ENCODE measurements at places on chromosomes 5 and 9. TPM values are rescaled to one million over a fixed set of nuclear protein-coding genes. Genes with fewer than 3 reads are reported as not detected.
A peak's percentile ranks its signal among the peaks of the same experiment; 100 is the strongest.

DNA sequence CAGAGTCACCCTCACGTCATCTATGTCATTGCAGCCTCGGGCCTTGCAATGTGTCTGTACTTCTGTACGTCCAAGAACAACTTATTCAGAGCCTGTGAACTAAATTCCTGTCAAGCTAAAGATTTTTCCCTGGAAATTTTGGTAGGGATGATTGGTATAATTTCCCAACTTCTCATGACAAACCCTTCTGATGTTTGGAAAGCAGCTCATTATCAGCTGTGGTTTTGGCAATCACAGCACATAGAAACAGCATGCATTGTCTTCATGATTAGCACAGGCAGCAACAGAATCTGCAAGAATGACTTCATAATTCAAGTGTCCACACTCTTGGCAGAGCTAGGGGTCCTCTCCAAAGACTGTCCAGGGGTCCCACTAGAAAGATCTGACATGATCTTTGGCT, 49.5 kb downstream of the APBA1 start:
- DNase-seq: no peak

GRCh38 chr9:126673689-126674364, 60.1 kb downstream of the LMX1B start:
- no peak for DNase-seq

The PCDHGB6 gene
- total RNA-seq: 3.6 TPM

The ZFP37 gene
- 0.68 TPM for total RNA-seq

The ZSWIM6 gene
- 22.5 TPM for total RNA-seq

DNA sequence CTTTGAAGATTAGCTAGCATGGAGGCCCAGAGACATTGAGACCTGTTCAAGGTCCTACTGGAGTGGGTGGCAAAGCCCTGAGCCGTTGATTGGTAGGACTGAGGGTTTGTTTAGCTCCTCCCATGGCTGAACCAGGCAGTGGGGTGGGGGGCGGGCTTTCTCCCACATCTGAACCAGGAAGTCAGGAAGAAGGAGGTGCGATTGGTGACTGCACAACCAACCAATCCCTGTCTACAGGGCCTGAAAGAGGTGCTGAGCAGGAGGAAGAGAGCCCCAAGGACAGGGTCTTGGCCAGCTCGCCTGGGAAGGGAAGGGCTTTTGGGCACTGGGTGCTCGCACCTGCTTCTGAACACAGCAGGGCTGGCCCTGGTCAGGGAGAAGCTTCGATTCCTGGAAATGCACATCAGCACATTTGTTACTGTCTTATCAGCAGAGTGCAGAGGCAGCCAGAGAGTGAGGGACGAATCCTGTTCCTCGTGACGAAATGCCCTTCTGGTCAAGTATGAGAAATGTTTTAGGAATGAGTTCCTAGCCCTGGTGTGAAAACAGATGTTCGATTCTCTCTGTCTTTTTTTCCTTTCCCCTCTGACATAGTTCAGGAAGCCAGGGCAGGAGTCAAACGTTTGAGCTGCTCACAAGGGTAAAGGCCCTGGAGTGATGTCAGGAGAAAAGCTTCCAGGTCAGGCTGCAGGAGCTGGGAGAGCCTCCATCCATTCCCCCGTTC, 294.8 kb upstream of the KLF4 start:
- DNase-seq: no peak

DNA sequence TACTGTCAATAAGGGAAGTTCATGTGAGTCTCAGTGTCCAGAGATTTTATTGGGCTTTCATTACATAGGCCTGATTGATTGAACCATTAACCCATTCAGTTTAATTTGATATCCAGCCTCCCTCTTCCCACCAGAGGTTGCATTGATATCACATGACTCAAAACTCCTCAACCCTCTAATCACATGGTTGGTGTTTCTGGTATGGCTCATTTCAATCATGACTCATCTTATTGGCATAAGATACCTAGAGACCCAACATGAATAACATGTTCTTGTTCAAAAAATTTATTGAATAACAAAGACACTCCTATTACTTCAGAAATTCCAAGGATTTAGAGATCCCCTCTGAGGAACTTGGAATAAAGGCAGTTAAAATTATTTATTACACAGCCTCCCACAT, 982.2 kb downstream of the TLE1 start:
- DNase-seq: peak; percentile 66

DNA sequence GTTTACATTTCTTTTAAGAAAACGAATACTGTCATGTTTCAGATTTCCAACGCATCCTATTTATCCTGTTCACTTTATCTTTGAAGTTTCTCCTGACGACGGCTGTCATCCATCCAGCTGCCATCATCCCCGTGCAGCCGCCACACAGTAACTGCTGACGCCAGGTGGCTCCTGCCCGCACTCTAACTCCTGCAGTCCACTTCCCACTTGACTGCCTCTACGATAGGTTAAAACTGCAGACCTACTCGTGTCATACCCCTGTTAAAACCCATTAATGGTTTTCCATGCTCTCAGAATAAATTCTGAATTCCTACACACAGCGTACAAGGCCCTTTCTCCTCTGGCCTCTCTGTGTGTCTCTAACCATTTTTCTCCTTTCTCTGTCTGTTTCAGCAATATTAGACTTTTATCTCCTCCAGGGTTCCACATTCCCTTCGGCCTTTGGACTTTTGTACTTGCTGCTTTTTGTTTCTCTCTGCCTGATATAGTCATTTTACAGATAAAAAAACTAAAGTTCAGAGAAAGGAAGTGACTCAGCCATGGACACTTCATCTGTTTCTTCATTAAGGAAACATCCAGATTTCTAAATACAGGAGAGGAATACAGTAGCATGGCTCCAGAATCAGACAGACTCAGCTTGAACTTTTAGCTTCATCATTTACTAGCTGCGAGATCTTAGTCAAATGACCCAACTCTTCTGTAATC, 84.9 kb downstream of the ADAMTS12 start:
- DNase-seq: no peak

DNA sequence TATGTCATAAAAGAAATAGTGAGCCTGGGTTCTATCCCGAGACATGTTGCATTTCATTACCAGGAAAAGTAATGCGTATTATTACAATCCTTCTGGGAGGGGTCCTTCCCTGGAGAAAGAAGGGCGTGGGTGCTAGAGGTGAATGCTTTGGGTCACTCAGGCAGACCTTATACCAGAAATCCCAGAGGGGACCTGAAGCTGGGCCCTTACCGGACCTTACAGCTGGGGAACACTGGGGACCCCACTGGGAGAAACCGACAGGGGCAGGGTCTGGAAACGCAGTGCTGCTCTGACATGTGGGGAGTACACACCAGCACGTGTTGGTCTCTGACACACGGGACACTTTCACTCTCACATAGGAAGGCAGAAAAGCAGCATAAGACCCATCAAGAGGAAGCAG, 71.3 kb downstream of the LMNB1 start:
- DNase-seq: no peak

GRCh38 chr5:146849694-146850303, 28.8 kb downstream of the PPP2R2B start:
- no peak for DNase-seq

- DNase-seq: no peak
Observed at GRCh38 chr5:1319436-1320256, 24.8 kb upstream of the TERT start.

The RRAGA gene
- 54.6 TPM for total RNA-seq

The WNT8A gene
- total RNA-seq: not detected

The WDR38 gene
- total RNA-seq: not detected

The ENTR1 gene
- total RNA-seq: 65.7 TPM

DNA sequence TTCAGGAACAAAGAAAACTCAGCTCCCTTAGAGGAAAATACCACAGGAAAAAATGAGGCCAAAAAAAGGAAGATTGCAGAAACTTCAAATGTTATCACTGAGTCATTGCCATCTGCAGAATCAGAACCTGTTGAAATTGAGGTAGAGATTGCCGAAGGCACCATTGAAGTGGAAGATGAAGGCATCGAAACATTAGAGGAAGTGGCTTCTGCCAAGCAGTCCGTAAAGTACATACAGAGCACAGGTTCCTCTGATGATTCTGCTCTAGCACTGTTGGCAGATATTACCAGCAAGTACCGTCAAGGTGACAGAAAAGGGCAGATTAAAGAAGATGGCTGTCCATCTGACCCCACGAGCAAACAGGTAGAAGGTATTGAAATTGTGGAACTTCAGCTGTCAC, 30.8 kb upstream of the NIM1K start:
- DNase-seq: no peak

- no peak for DNase-seq
Observed at GRCh38 chr5:172488221-172488620, 33.9 kb upstream of the SH3PXD2B start.

The FOXD1 gene
- total RNA-seq: 14.7 TPM

DNA sequence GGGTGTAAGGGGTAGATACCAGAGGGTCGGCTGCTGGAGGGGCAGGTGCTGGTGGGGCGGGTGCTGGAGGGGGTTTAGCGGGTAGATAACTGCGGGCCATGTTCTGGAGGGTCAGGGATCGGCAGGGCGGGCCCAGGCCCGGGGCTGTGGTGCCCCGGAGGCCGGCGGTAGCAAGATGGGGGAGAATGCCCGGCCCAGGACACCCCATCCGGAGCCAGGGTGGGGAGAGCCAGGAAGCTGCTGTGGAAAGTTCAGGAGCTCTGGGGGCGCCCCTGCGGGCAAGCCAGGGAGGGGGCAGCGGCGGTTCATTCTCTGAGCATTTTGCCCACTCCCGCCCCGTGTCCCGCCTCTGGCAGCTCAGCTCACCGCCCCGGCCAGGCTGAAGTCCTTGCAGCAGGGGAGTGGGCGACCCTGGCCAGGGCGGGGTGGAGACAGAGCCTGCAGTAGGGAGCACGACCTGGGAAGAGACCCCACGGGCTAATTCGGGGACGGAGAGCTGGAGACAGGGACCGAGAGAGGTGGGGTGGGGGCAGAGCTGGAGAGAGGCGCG, 538 bp downstream of the PRRT1B start:
- no peak for DNase-seq

- no peak for DNase-seq
Observed at GRCh38 chr5:172910828-172911627, 48.2 kb upstream of the RPL26L1 start.

The DPYSL3 gene
- total RNA-seq: 42.4 TPM

DNA sequence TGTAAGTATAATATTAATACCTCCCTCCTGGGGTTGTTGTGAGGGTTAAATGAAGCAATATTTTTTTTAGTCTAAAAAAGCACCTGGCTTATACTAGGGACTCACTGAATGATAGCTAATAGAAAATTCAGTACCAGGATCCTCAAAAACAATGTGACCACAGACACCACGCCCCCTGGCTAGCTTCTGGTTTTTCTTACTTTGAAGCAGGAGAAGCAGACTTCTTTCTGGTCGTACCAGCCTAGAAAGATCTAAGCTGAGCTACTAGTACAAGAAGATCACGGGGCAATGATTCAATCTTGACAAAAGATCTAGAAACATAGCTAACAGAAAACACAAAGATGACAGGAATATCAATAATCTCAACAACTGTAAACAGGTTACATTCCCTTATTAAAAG, 218.5 kb upstream of the SLC30A5 start:
- no peak for DNase-seq

The CKMT2 gene
- not detected for total RNA-seq

DNA sequence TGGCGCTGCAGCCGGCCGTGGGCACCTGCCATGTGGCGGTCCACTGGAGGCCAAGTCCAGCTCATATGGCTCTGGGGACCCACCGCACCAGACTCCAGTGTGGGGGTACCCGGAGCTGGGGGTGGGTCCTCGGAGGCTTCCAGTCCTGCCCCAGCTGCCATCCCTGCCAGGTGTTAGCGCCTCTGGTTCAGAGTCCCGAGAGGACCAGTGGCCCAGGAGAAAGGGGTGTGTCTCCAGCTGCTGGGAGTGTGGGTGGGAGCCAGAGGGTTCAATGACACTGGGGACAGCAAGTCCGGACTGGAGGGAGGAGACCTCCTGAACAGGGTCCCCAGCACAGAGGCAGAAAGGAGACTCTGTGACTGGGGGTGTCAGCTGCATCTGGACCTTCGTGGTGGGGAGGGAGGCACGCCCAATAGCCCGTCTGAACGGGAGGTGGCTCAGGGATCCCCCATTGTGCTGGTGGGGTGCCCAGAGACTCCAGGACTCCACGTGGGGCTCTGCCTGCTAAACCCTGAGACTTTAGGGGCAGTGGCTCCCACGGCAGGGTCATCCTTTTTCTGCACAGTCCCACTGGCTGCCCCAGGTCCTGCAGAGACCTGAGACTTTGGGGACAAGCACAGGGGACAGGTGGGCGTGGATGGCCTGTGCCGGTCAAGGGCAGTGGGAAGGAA, 2.4 kb upstream of the AHRR start:
- no peak for DNase-seq

GRCh38 chr9:137663584-137663983, 44.8 kb downstream of the EHMT1 start:
- DNase-seq: no peak

- DNase-seq: no peak
Observed at GRCh38 chr9:18061856-18062255, 412.1 kb upstream of the ADAMTSL1 start.

The SPATA24 gene
- total RNA-seq: 7.7 TPM

GRCh38 chr5:91190314-91190690, 192.8 kb downstream of the ARRDC3 start:
- DNase-seq: no peak

- DNase-seq: no peak
Observed at GRCh38 chr9:89012294-89013042, 21.2 kb downstream of the S1PR3 start.

DNA sequence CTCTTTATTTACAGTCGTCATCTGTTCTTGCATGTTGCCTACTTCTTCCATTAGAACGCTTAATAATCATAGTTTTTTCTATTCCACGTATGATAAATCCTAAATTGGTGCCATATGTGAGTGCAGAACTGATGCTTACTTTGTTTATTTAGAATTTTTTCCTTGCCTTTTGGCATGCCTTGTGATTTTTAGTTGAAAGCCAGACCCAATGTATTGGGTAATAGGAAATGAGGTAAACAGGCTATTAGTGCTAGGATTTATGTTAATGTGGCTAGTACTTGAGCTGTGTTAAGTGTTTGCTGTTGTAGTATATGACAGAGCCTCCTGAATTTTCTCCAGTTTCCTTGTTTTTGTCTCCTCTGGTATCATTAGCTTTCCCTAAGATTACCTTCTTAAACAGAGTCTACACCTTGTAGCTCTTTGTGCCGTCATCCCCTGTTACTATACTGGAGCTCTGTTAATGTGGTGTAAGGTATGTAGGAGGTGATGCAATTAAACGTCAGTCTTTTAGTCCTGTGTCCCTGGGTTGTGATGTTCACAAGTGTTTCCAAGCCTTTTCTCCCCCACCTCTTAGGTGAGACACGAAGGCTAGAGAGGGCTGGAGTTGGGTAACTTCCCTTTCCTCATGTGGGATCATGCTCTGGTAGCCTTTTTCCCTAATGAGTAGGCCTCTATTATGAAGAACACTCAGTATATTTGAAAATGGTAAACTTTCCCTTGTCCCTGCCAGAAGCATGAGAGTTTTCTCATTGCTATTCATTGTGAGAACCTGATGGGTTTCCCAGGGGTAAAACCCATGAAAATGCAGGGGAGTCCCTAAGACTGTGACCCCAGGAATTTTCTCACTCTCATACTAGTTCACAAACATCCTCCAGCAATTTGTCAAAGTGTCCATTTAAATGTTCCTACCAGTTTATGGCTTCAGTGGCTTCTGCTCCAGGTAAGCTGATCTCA, 21.2 kb downstream of the SPATA31D3 start:
- DNase-seq: no peak

The DBH gene
- total RNA-seq: not detected
